ENCODE measurements at places on chromosomes 7 and 10.

DNA sequence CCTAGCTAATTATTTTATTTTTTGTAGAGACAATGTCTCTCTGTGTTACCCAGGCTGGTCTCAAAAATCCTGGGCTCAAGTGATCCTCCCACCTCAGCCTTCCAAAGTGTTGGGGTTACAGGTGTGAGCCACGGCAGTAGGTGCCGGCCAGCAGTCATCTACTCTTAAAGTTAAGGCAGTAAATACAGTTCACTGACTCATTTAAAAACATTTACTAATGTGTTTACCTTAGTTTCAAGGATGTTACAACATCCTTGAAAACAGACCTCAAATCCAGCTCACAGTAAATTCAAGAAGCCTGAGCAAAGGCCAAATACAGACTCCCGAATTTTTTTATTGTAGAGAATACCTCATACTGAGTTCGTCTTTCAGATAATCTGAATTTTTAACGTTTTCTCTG lies 29.6 kb upstream of the ABCB4 start:
- DNase-seq = no peak

DNA sequence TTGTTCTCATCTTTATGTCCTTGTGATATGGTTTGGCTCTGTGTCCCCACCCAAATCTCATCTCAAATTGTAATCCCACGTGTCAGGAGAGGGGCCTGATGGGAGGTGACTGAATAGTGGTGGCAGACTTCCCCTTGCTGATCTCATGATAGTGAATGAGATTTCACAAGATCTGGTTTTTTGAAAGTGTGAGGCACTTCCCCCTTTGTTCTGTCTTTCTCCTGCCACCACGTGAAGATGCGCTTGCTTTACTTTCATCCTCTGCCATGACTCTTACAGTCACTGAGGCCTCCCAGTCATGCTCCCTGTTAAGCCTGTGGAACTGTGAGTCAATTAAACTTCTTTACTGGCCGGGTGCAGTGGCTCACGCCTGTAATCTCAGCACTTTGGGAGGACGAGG lies 161.0 kb downstream of the HERPUD2 start:
- no peak for DNase-seq

GRCh38 chr7:95434557-95435421 lies at the start of gene PON2:
TSS of gene PON2 (minus strand) at chr7:95435028. CDS start at chr7:95434951, 77 bp downstream.
- peak; percentile 86 for DNase-seq

GRCh38 chr7:42221304-42221703 lies 15.7 kb downstream of the GLI3 start:
- no peak for DNase-seq

- no peak for DNase-seq
Measured at GRCh38 chr10:133173860-133174640, 14.0 kb downstream of the KNDC1 start.

DNA sequence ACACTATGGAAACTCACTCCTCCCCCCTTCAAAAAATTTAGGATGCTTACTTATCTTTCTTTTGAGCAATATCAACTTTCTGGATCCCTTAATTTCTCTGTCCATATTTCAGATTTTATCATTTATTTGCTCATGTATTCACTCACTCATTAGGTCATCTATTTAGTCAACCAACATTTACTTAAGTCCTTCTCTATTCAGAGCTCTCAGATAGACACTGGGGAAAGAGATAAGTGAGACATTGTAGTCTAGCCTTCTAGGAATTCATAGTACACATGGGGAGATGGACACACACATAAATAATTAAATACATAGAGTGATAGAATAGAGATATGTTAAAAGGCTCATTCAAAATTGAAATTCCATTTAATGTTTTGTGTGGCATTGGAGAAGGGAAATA lies 9.2 kb downstream of the CPN1 start:
- DNase-seq = no peak

DNA sequence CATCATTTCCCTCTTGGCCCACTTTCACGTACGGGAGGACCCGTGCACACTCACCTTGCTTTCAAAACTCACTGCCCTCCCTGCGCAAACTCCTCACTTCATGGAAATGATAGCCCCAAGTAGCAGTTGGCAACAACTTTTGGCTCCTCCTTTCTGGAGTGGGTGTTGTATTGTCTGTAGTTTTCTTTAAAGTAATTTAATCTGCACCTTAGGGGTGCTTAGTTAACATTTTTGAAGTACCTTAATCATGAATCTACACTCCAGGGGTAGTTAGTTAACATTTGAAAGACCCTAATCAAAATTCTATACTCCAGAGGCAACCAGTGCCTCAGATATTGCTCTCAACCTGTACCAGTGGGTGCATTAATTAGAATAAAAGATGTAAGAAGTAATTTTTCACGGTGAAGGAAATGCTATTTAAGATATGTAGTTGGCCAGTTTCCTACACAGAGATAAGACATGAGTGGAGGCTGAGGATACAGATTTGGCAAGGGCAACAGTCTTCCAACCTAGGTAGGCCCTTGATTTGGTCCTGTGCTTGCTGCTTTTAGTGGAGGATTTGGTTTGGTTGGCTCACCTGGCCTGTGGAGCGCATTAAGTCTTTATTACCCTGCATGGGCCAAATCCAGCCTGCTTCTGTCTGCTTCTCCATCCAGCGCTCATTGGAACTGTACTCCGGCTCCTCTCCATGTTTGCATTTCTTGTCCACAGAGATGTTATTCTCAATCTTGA lies 93.0 kb downstream of the EXOC4 start:
- no peak for DNase-seq

DNA sequence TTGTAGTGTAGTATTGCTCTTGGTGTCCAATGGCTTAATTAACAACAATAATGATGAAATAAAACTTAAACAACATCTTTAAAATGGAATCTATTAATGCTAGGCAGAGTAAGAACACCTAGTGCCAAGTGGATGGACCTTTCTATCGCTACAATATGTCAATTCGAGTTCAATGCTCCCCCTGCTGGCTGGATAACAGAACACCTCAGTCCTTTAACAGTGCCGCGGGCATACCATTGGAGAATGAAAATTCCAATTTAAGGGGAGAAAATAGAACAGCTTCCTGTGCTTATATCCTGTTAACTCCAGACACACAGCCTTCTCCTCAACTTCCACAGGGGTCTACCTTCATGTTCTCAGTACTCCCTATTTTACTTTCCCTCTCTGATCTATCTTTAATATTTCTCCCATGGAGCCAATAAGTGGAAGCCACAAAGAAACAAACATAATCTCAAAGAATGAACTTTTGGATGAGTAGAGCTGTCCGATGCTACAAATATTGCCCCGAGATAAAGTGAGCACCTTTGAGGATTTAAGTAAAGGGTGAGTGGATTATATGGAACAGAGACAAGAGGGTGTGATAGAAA lies 41.4 kb downstream of the COL1A2 start:
- DNase-seq = peak; percentile 63

DNA sequence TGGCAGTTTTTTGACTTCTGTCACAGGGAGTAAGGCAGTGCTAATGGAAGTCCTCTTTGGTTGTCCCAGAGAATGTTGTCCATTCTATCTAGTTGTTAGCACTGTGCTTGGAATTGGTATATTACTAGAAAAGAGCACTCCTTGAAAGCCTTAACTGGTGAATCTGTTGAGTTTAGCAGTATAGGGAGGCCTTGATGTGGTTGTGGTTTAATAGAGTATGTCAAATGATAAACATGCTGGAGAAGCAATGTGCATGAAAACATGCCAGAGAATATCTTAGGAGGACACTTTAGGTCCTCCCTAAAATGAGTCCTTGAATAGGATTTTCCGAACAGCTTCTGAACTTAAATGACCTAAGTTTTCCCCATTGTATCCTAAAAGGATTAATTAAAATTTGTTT lies 98.6 kb downstream of the BTRC start:
- DNase-seq = no peak

DNA sequence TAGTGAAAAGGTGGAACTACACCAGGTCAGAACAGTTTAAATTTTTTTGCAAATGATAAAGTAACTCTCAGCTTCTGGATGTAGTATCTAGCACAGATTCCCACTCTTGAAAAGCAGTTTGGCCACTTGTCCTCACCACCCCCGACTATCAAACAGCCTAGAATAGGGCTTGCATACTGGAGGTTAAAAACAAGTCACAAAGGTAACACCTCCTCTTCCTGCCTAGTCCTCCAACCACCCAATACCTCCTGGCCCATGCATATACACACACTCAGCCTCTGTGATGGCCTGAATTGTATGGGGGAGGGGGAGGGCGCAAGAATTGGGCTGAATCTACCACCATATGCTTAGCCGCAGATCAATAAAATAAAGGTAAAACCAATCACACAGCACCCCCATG lies 5.7 kb downstream of the SKAP2 start:
- DNase-seq = no peak

DNA sequence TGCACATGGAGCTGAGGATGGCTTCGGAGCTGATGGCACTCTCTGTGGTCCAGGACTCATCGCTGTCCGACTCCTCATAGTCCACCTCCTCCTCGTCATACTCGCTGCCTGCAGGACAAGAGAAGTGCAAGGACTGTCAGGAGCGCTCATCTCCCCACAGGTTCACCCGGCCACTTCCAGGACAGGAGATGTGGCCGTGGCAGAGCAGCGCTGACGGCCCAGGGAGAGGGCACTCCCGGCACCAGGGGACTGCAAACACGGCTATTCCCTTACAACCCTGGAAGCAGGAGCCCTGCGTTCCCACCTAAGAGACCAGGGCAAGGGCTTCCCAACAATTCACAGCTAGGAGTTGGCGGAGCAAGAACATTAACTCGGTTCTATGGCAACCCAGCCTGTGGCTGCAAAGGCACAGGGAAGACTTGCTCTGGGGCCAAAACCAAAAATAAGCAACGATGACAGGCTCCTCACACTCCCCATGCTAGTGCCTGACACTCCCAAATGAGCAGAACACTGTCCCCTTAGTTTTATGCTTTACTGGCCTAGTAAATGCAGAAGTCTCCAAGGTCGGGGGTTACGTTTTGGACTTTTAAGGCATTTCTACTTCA lies 100.9 kb downstream of the TAX1BP1 start:
- DNase-seq = no peak

GRCh38 chr7:4288791-4289394 lies 393.2 kb upstream of the FOXK1 start:
- DNase-seq = no peak

DNA sequence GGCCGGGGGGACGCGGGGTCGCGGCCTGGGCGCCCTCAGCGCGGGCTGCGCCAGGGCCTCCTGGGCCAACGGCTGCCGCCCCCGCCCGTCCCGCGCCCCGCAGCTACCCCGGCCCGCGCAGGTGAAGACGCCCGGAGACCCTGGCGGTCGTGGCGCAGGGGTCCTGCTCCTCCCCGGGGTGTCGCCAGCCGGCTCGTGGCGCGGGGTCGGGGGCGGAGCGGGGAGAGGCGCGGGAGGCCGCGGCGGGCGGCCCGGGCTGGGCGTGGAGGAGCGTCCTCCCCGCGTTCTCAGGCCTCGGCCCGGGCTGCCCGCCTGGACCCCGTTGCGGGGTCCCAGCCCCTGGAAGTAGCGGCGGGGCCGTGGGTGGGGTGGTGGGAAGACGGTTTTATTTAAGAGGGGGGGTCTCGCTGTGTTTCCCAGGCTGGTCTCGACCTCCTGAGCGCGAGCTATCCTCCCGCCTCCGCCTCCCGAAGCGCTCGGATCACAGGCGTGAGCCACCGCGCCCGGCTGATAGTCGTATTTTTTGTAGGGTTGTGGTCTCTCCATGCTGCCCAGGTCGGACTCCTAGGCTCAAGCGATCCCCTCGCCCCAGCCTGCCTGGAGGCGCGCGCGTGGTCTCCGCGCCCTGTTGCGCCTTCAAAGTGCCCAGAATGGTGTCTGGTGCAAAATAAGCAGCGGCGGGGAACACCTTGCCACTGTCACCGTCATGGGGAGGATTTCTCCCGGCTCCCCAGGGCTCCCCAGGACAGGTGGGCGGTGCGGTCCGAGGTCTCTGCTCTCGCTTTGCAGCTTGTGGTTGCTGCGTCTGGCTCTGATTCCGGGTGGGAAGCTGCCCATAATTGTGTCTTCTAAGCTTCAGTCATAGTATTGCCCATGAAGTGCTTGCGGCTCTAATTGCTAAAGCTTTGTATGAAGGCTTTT lies 15.3 kb upstream of the SUN1 start:
- DNase-seq = peak; percentile 56

- DNase-seq = no peak
Measured at GRCh38 chr10:50577010-50577409, 46.7 kb downstream of the SGMS1 start.

GRCh38 chr7:4399121-4399520 lies 283.0 kb upstream of the FOXK1 start:
- no peak for DNase-seq

DNA sequence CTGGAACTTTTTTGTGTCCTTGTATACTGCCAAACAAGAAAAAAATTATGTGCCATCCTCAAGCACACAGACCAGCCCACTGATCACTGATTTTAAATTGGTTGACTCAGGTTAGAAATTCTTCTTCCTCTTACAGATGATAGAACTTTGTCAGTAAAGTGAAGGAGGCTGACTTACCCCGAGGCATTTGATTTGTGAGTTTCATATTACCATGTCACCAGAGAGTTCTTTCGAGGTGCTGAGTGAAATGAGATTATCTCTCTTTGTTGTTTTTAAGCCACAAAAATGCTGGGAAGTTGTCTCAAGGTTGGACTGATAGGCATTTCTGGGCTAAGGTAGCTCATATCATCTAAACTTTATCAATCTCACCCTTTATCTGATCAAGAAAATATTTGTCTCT lies 78.8 kb upstream of the FAM180A start:
- no peak for DNase-seq

- no peak for DNase-seq
Measured at GRCh38 chr7:46993396-46993795, 588.5 kb downstream of the TNS3 start.

DNA sequence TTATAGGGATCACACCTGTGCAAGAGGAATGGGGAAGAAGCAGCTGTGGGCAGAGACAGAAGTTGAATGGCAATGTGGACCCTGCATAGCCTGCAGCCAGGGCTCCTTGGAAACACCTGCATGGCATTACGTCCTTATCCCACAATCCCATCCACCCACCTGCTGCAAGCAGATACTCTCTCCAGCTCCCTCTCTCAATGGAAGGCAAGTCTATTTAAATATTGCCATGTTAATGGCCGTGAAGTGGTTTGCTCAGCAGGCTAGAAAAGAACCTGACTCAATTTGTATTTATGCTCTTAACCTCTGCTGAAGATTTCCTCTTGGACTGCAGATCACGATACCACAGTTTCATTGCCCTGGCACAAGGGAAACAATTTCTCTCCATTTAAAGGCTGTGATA lies 417.0 kb downstream of the TYW1 start:
- DNase-seq = no peak

GRCh38 chr7:96663457-96663856 lies 46.2 kb downstream of the SEM1 start:
- no peak for DNase-seq

GRCh38 chr7:115135146-115135545 lies 213.3 kb downstream of the MDFIC start:
- no peak for DNase-seq

DNA sequence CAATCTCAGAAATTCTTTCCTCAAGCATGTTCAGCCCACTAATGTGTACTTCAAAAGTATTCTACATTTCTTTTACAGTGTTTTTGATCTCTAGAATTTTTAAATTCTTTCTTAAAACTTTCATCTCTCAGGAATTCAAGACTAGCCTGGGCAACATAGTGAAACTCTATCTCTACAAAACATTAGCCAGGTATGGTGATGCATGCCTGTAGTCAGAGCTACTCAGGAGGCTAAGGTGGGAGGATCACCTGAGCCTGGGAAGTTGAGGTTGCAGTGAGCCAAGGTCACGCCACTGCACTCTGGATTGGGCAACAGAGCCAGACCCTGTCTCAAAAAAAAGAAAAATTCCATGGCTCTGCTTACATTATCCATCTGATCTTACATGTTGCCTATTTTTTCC lies 5.0 kb upstream of the EGFR start:
- no peak for DNase-seq

GRCh38 chr7:87876869-87877234 lies 559 bp downstream of the DBF4 start:
- DNase-seq = peak; percentile 62

Data from natural killer cell treated with Interleukin-12 subunit alpha and Interleukin-12 subunit beta and Interleukin-15 and Interleukin-18, amount 100 ng/mL, for 72 hours (primary cell).